ENCODE measurements at places on chromosomes 3 and 15. TPM values are rescaled to one million over a fixed set of nuclear protein-coding genes. Genes with fewer than 3 reads are reported as not detected.

- no peaks in the 10 kb centered on the region for H3K36me3 ChIP-seq
- no peak for DNase-seq
- H3K4me1 ChIP-seq = peaks cover 16% of the 10 kb centered on the region
Measured at GRCh38 chr3:128607710-128608048, 42.9 kb downstream of the RPN1 start.

Gene ITGB5
- 73.5 TPM for total RNA-seq

DNA sequence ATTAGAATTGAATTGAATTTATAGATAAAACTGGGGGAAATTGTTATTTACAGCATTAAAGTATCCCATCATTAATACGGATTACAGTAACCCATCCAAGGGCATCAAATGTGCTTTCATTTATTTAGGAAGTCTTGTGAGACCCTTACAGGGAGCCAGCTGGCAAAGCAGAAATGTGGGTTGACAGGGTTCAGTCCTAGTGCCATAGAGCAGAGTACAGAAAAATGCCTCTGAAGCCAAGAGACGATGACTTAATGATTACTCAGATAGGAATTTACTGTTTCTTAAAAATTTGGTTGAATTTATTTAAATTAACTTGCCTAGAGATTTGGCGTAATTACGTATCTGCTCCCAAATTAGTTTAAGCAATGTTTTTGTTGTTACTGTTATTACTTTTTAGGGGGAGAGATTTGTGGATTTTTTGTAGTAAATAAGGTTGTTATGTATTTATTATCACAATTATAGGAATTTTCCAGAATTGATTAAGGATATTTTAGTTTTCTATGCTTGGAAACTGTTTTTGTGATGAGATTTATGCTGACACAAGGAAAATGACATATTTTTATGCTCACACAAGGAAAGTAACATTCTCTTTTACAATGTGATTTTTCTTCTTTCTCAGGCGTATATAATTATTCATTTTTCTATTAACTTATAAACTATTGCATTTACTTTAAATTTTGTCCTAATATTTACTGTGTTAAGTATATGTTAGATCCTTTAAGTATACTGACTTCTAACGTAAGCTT lies 152.0 kb downstream of the EPHA6 start:
- DNase-seq = no peak
- H3K27me3 ChIP-seq = no peaks in the 10 kb centered on the region
- no peak overlapping the region for H3K4me3 ChIP-seq
- no peaks in the 10 kb centered on the region for H3K36me3 ChIP-seq
- no peak overlapping the region for H3K27ac ChIP-seq

Gene C3orf18
- 6.3 TPM for total RNA-seq

Gene SLC24A1
- 9.6 TPM for total RNA-seq
